Activated naive CD8-positive, alpha-beta T cell treated with anti-CD3 and anti-CD28 coated beads for 36 hours (primary cell): ENCODE measurements at places on chromosomes 1 and 21. TPM values are rescaled to one million over a fixed set of nuclear protein-coding genes. Genes with fewer than 3 reads are reported as not detected.
A peak's percentile ranks its signal among the peaks of the same experiment; 100 is the strongest.

DNA sequence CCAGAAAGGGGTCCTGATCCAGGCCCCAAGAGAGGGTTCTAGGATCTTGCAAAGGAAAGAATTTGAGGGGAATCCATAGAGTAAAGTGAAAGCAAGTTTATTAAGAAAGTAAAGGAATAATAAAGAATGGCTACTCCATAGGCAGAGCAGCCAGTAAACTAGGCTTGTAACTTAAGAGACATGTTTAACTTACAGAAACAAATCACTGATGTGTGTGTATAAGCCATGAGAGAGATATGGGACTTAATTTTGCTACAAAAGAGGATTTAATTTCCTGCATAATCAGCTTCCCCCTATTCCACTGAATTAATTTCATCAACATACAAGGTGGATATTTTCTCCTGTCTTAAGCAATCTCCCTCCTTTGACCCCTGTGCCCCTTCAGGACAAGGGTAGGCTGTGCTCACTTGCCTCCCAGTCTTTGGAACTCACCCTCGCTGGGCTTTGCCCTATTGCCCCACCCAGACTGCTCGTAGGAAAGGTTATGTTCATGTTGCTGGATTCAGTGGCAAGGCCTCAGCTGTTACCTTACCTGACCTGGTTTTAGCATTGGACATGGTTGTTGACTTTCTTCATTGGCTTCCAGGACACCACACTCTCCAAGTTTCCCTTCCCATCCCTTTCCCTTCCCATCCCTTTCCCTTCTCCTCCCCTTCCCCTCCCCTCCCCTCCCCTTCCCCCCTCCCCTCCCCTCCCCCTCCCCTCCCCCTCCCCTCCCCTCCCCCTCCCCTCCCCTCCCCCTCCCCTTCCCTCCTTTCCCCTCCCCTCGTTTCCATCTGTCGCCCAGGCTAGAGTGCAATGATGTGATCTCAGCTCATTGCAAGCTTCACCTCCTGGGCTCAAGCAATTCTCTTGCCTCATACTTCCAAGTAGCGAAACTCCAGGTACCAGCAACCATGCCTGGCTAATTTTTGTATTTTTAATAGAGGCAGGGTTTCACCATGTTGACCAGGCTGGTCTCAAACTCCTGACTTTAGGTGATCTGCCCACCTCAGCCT lies 44.6 kb downstream of the TBCE start:
- no peaks in the 10 kb centered on the region for H3K27me3 ChIP-seq
- DNase-seq: no peak
- H3K27ac ChIP-seq: no peak overlapping the region

DNA sequence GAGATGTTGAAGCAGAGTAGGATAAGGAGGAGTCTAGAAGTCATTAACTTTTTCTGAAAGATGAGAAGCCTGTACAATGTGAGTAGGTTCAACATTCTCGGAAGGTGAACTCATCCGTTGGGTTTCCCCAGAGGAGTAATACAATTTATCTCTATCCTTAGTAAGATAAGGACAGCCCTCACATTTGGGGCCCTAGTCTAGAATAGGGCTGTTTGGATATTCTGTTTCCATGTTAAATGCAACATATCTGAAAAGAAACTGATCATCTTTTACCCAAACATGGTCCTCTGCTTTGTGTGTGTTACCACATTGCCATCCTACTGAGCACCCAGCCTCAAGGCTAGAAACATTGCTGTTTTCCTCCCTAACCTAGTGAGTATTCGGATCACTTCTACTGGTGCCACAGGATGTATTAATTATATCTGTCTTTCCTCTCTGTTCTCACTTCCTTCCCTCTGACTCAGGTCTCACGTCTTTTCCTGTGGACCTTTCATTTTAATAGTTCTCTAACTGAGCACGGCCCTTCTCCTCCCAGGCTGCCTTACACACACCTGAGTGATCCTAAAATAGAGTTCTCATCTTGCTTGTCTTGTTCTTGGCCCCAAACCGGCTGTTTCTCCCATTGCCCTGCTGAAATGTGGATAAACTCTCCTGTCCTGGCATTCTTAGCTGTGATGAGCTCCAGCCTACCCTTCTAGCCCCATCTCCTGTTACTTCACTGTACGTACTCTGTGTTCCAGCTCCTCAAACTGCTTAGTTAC lies 91.7 kb downstream of the CDC14A start:
- peak overlapping the region; percentile 76 for H3K4me3 ChIP-seq
- no peaks in the 10 kb centered on the region for H3K27me3 ChIP-seq
- H3K27ac ChIP-seq: peak overlapping the region; percentile 96
- peaks cover 69% of the 10 kb centered on the region for H3K4me1 ChIP-seq

WDR3 gene
- 91.5 TPM for total RNA-seq

- DNase-seq: no peak
- H3K4me1 ChIP-seq: no peaks in the 10 kb centered on the region
- H3K36me3 ChIP-seq: no peaks in the 10 kb centered on the region
- no peak overlapping the region for H3K27ac ChIP-seq
- no peak overlapping the region for H3K4me3 ChIP-seq
Measured at GRCh38 chr1:184022668-184023067, 14.9 kb downstream of the COLGALT2 start.

- peaks cover 26% of the 10 kb centered on the region for H3K27me3 ChIP-seq
- DNase-seq: no peak
- no peaks in the 10 kb centered on the region for H3K4me1 ChIP-seq
- H3K27ac ChIP-seq: no peak overlapping the region
- H3K4me3 ChIP-seq: no peak overlapping the region
Measured at GRCh38 chr1:29653886-29654450, 417.6 kb downstream of the PTPRU start.

- peaks cover 3% of the 10 kb centered on the region for H3K36me3 ChIP-seq
- H3K27ac ChIP-seq: peak overlapping the region; percentile 73
- H3K27me3 ChIP-seq: no peaks in the 10 kb centered on the region
- H3K4me3 ChIP-seq: no peak overlapping the region
- no peak for DNase-seq
Measured at GRCh38 chr1:234958706-234959657, 169.7 kb downstream of the TOMM20 start.
